Mesothelial cell of epicardium (in vitro differentiated cells): ENCODE measurements at places on chromosomes 3 and 15. TPM values are rescaled to one million over a fixed set of nuclear protein-coding genes. Genes with fewer than 3 reads are reported as not detected.
A peak's percentile ranks its signal among the peaks of the same experiment; 100 is the strongest.

The DLEC1 gene
- 1.3 to 1.8 TPM (median 1.4 TPM) in 3 replicates for total RNA-seq

The ITIH4 gene
- 12.0 to 13.9 TPM (median 13.5 TPM) in 3 replicates for total RNA-seq

The USF3 gene
- 16.7 to 18.3 TPM (median 17.9 TPM) in 3 replicates for total RNA-seq

The PRR23B gene
- not detected in 3 replicates for total RNA-seq

The SLC28A1 gene
- 0.16 to 0.24 TPM (median 0.20 TPM) in 3 replicates for total RNA-seq

The HRH1 gene
- 0.31 to 0.45 TPM (median 0.42 TPM) in 3 replicates for total RNA-seq

The TNFAIP8L3 gene
- 0.31 to 0.75 TPM (median 0.61 TPM) in 3 replicates for total RNA-seq

The GOLGA8T gene
- 0.51 to 0.56 TPM in 2 of 3 replicates, not detected in the other for total RNA-seq

The COL7A1 gene
- total RNA-seq = 14.1 to 19.2 TPM (median 15.0 TPM) in 3 replicates

The INSYN1 gene
- 11.7 to 13.2 TPM (median 12.7 TPM) in 3 replicates for total RNA-seq

GRCh38 chr15:100903168-100903554 is 16.0 kb upstream of the LRRK1 start:
- no peaks in the 10 kb centered on the region for H3K36me3 ChIP-seq
- H3K4me1 ChIP-seq = peaks cover 14% of the 10 kb centered on the region
- no peak overlapping the region for H3K4me3 ChIP-seq
- no peak for DNase-seq
- H3K27ac ChIP-seq = no peak overlapping the region

- no peak overlapping the region for H3K4me3 ChIP-seq
- DNase-seq = no peak
- no peaks in the 10 kb centered on the region for H3K27me3 ChIP-seq
Measured at GRCh38 chr15:90039996-90040395, 38.9 kb downstream of the ZNF710 start.

DNA sequence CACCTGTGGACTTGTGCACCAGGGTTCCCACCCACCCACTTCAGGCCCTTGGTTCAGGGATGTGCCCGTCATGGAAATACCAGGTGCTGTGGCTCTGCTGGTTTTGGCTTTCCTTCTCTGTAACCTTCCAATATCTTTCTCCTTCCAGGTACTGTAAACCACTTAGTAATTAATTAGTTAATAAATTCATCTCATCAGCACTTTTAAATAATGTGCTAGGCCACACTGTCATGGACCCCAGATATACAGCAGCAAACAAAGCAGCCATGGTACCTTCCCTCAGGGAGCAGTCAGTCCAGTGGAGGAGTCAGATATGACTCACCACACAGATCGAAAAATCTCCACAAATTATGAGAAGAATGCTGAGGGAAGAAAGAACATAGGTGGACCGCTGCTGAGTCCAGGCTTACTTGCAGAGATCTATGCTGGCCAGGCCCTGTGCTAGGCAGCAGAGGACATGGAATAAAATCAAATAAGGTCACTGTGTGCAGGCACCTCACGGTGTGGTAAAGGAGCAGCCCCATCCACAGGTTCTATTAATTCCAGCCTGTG is 6.8 kb upstream of the GATA2 start:
- peaks cover 33% of the 10 kb centered on the region for H3K4me1 ChIP-seq
- H3K27ac ChIP-seq = peak overlapping the region; percentile 55
- peaks cover 18% of the 10 kb centered on the region for H3K27me3 ChIP-seq
- DNase-seq = peak; percentile 2
- no peak overlapping the region for H3K4me3 ChIP-seq

DNA sequence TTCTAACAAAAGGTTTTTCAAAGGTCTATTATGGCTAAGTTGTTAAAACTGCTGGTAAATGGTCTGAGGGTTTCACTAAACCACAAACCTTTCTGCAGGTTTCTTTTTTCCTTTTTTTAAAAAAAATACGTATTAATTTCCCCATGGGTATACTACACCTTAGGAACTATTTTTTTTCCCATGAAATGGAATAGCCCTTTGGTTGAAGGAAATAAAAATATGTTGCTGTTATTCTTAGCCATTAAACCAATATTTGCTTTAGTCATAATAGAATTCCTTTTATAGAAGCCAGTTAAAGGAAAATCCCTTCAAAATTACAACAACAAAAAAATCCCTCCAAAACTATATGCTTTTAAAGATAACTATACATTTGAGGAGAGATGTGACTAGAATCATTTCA is 1303.3 kb downstream of the ROBO2 start:
- H3K36me3 ChIP-seq = no peaks in the 10 kb centered on the region
- no peak for DNase-seq
- no peaks in the 10 kb centered on the region for H3K27me3 ChIP-seq
- peaks cover 7% of the 10 kb centered on the region for H3K4me1 ChIP-seq

DNA sequence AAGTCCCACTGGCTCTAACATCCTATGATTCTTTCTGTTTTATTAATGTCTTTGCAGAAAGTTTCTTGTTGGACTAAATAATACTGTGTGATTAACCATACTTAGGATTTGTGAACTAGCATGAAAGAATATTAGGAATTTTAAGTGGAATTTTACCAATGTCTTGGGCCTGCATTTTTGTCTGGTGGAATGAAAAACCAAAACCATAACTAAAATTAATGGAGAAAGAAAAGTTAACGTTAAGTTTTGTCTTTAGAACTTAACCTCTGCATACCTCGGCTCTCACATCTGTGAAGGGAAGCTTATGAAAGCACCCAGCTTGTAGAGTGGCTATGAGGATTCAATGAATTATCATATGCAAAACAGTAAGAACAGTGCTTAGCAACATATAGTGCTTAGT is 6.5 kb downstream of the FBN1 start:
- peaks cover 24% of the 10 kb centered on the region for H3K4me1 ChIP-seq
- no peaks in the 10 kb centered on the region for H3K36me3 ChIP-seq
- DNase-seq = no peak
- H3K27me3 ChIP-seq = peaks cover 12% of the 10 kb centered on the region
- H3K27ac ChIP-seq = no peak overlapping the region
- H3K4me3 ChIP-seq = no peak overlapping the region

DNA sequence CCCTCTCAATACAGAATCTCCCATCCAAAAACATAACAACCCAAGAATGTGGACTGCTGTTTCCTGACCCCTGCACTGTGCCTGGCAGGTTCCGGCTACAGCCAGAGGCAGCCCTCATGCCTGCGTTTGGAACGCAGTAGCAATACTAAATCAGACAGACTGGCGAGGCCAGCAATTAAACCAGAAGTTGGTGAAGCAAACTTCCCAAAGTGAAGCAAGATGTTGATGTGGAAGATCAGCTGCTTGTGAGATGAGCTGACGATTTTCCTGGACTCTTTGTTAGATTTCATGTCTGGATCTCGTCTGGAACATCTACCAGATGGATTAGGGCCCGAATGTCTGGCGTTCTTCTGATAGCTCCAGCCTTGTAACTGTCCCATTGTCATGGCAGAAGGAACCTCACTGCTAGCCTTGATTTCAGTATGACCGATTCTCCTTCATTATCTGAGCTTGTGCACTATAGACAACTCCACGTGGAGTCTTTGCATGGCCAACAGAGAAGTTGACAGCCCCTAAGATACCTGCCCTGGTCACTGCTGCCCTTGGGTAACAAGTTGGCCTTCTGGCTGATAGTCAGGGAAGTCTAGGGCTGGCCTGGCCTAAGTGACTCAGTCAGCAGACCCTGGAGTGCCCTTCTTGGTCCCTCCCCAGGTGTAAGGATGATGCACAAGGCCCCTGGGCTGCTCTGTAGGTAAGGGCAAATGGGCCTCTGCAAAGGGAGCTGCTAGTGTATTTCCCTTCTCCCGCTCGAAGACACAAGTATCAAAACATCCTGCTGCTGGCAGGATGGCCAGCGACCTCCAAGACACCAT is 126.5 kb downstream of the ADAMTS17 start:
- H3K27me3 ChIP-seq = no peaks in the 10 kb centered on the region
- no peak overlapping the region for H3K27ac ChIP-seq
- DNase-seq = no peak
- H3K4me3 ChIP-seq = no peak overlapping the region

DNA sequence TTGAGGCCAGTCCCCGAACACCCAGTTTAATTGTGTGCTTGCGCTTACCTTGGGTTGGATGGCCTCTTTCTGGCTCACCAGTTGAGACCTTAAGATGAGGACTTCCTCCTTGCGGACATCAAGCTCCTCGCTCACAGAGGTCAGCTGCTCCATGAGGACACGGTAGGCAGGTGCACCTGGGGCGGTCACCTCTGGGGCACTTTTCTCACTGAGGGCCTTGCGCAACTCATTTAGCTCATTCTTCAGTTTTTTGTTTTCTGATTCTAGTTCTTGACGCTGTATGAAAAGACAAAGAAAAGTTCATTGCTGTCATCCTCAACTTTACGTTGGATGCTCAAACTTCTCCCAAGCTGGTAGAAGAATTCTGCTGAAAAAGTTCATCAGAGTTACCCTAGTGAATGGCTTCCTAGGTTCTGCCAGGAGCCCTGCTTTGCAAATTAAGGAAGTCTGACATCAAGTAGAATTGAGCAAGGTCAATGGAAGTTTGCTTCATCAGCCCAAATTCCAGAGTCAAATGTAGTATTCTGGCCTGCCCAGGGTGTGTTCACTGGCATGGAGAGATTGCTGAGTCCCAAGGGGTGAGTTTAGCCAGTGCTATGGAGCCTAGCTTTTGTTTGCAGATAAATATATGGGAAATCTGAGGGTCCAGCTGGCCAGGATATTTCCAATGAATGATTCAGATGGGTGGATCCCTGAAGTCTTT is 55.8 kb upstream of the MYO5C start:
- H3K4me3 ChIP-seq = no peak overlapping the region
- H3K27ac ChIP-seq = no peak overlapping the region
- peaks cover 8% of the 10 kb centered on the region for H3K4me1 ChIP-seq

DNA sequence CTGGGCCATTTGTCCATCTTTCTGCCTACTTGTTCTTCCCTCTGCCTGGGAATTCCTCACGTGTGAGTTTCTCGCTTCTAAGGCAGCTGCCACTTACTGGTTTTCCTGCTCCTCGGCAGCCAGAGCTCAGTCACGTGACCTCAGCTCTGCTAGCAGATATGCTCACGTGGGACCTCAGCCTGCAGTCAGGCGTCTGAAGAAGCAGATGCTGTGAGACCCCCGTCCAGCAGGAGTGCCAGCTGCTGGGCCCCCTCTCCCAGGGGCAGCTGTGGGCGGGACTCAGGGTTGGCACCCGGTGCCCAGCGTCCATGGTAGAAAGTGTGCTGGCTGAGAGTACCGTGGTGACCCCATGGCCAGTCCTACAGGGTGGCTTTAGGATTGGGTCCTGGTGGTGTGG is 161.3 kb upstream of the TLE3 start:
- no peak overlapping the region for H3K4me3 ChIP-seq
- H3K4me1 ChIP-seq = peaks cover 43% of the 10 kb centered on the region
- DNase-seq = no peak
- peaks cover 5% of the 10 kb centered on the region for H3K27me3 ChIP-seq
- H3K36me3 ChIP-seq = no peaks in the 10 kb centered on the region
- H3K27ac ChIP-seq = no peak overlapping the region

GRCh38 chr3:133930341-133930933 is 34.8 kb upstream of the RAB6B start:
- H3K4me3 ChIP-seq = no peak overlapping the region
- H3K4me1 ChIP-seq = peaks cover 5% of the 10 kb centered on the region
- H3K27me3 ChIP-seq = peaks cover 26% of the 10 kb centered on the region
- H3K36me3 ChIP-seq = no peaks in the 10 kb centered on the region
- DNase-seq = no peak

DNA sequence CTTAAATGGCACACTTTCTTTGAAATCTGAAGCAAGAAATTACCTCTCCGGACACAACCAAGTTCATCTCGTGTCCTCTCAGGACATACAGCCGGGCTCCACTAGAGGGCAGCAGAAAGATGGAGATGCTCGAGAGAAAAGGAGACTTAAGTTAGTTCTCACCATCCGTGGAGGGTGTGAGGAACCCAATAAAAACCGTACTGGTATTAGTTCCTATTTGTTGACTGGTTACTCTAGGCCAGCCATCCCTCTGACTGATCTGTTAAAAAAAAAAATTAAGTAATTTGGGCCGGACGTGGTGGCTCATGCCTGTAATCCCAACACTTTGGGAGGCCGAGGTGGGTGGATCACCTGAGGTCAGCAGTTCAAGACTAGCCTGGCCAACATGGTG is 7.9 kb upstream of the CYP11A1 start:
- H3K27me3 ChIP-seq = no peaks in the 10 kb centered on the region
- DNase-seq = no peak
- peaks cover 26% of the 10 kb centered on the region for H3K4me1 ChIP-seq
- no peak overlapping the region for H3K27ac ChIP-seq

GRCh38 chr15:36066757-36067156 is 512.7 kb upstream of the CDIN1 start:
- no peaks in the 10 kb centered on the region for H3K4me1 ChIP-seq
- no peaks in the 10 kb centered on the region for H3K27me3 ChIP-seq
- H3K36me3 ChIP-seq = no peaks in the 10 kb centered on the region
- no peak for DNase-seq

DNA sequence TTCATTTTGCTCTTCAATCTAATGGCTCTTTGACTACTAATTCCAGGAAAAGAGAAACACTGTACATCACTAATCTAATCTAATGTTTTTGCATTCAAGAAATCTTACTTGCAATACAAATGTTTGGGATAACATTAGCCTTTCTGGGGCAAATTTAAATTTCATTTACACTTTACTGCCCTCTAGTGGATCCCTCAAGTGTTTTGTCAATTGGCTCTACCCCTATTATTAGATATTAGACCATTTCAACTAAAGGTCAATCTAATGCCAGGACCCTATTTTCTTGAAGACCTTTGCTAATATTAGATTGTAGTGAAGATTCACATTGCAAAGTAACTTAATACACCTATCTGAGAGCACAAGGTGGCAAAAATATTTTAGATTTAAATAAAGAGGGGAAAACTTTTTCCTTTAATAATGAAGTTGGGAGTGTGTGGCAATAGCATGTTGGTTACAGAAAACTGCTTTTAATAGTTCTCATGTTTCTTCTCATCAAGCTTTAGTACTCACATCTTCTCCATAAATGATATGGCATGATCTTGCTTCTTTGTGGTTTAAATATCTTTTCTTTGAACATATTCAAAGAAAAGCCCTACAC is 5.0 kb downstream of the C2CD4A start:
- no peak for DNase-seq
- H3K27me3 ChIP-seq = peaks cover 42% of the 10 kb centered on the region
- no peak overlapping the region for H3K4me3 ChIP-seq

DNA sequence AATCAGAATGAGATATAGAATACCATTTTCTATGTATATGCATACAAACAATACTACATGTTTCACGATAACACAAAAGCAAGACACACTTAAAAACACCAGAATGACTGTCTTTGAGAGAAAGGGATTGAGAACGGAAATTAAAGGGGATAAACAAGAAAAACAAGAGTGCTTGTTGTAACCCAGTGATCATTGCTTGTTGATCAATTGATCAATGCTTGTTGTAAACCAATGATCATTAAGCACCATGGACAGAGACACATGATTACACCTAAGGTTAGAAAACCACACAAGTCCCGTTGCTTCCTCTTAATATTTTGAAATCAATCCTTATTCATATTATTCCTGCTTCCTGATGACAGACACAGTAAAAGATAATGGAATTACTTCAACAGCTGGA is 1.1 kb upstream of the OR4F15 start:
- DNase-seq = no peak
- H3K4me1 ChIP-seq = no peaks in the 10 kb centered on the region
- H3K36me3 ChIP-seq = no peaks in the 10 kb centered on the region
- H3K27me3 ChIP-seq = peaks cover 48% of the 10 kb centered on the region
- no peak overlapping the region for H3K4me3 ChIP-seq

GRCh38 chr15:88880944-88881740 is 14.2 kb downstream of the HAPLN3 start:
- DNase-seq = no peak
- H3K4me1 ChIP-seq = no peaks in the 10 kb centered on the region
- H3K36me3 ChIP-seq = no peaks in the 10 kb centered on the region
- H3K4me3 ChIP-seq = no peak overlapping the region
- no peak overlapping the region for H3K27ac ChIP-seq
